ENCODE measurements at places on chromosomes 12 and 14.

- DNase-seq = no peak
Measured at GRCh38 chr14:75913183-75913582, 68.6 kb downstream of the TGFB3 start.

GRCh38 chr14:64954491-64955240, 12.1 kb upstream of the GPX2 start:
- DNase-seq = no peak

DNA sequence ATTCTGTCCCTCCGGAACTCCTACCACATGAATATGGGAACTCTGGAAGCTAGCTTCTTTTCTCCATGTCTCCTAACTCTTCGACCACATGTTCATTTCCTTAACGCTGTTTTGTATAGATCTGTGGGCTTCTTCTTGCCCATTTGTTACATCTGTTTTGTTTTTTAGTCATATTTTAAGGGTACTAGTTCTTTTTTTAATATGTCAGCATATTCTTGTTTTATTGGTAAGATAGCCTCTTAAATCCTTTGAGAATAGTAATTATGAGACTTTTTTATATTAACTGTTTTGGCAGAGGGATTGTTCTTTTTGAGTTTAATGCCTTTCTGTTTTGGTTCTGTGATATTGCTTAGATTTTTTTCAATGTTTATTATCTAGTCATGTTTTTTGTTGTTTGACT, 70.5 kb downstream of the VRK1 start:
- no peak for DNase-seq

GRCh38 chr12:94725375-94726168, 75.2 kb upstream of the TMCC3 start:
- no peak for DNase-seq

DNA sequence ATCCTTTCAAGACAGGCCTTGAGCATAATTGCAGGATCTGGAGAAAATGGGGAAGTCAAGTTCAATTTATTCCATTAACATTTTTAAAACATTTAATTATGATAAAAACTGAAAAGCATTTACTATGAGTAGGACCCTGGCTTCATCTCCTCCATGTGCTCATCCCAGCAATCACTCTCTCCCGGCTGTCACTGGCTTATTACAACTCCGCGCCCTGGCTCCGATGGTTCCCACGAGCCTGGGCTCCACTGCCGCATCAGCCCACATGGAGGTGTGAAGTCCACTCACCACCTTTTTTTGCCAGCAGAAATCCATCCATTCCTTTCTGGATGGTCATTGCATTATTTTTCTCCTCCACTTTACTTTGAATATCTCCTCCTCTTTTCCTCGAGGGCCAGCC, 194.4 kb downstream of the EMP1 start:
- DNase-seq = no peak

- no peak for DNase-seq
Measured at GRCh38 chr14:32947792-32948191, 9.1 kb downstream of the NPAS3 start.

DNA sequence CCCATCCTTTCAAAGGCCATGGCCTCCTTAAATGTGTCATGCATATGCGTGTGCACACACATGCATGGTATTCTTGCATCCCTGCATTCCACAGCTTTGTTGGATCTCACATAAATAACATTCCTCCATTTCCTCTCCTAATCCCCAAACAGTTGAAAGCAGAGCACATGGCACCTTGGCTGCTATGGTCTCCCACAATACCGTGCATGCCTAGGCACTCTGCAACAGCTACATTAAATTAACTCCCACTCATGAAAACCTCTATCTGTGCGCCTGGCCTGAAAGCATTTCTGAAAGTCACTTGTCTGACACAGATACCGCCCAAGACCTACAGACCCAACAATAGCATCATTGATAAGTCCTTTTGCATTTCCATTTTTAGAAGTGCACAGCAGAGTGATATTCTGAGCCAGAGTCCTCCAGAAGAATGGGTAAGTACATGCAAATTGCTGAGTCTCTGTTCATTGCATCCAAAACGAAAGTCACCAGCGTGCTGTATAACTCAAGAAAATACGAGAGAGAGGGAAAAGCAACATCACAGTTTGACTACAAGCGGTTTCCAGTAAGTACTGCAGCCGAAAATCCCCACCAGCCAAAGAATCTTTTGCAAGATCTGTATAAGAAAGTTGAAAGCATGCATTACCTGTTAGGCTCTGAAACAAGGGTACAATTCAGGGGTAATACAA, 436 bp downstream of the ASB2 start:
- no peak for DNase-seq

GRCh38 chr12:51401020-51401419, 9.8 kb upstream of the GALNT6 start:
- DNase-seq = no peak

DNA sequence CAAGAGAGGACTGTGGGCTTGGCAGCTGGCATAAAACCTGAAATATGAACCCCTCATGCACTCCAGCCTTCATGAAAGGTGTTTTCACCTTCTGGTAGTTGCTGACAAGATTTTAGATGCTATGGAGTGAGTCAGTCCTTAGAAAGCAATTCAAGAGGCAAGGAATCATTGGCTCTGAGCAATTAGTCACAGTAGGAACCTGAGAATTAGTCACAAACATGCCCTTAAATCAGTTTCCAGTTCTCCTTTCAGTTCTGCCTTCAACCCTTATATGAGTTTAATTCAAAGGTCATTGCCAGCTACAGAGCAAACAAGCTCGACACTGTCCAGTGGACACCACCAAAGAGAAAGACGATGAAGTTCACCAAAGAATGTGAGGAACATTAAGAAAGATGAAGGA, 472.3 kb downstream of the GLT1D1 start:
- no peak for DNase-seq

GRCh38 chr14:52706724-52707706, at the start of gene PSMC6:
TSS of gene PSMC6 (plus strand) at chr14:52707200. CDS start at chr14:52707220, 20 bp downstream.
- DNase-seq = peak; percentile 58

GRCh38 chr12:131217024-131217586, 263.4 kb downstream of the ADGRD1 start:
- DNase-seq = no peak

- no peak for DNase-seq
Measured at GRCh38 chr12:9646794-9647781, 22.4 kb upstream of the CLEC2D start.

DNA sequence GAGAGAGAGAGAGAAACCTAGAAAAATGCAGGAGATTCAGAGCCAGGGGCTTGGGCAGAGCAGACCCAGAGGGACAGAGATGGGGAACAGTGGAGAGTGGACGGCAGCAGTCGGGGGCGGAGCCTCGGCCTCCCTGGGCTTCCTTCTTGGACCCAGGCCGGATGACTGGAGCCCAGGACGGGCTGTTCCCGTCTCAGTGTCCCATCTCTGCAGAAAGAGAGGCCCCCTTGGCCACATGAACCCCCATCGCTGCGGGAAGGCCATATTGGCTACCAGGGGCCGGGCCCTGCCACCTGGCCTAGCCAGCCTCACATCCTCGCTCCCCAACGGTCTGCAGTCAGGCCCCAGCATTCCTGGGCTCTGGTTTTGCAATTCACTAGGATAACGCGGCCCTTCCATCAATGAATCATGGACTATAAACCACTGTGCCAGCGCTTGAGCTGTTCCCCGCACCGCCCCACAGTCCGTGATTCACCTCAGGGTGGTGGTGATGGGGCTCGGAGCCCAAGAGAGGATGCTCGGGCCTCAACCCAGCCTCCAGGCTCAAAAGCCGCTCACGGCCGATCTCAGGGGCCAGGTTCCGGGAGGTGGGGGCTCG, 116.5 kb downstream of the RFLNA start:
- peak; percentile 92 for DNase-seq

- peak; percentile 37 for DNase-seq
Measured at GRCh38 chr12:66662729-66663128, 16.1 kb downstream of the GRIP1 start.

- DNase-seq = no peak
Measured at GRCh38 chr14:69860221-69860620, 19.0 kb upstream of the SMOC1 start.

GRCh38 chr12:85956081-85956480, 82.0 kb downstream of the NTS start:
- DNase-seq = no peak

GRCh38 chr14:32366986-32367385, 37.9 kb downstream of the AKAP6 start:
- peak; percentile 90 for DNase-seq

DNA sequence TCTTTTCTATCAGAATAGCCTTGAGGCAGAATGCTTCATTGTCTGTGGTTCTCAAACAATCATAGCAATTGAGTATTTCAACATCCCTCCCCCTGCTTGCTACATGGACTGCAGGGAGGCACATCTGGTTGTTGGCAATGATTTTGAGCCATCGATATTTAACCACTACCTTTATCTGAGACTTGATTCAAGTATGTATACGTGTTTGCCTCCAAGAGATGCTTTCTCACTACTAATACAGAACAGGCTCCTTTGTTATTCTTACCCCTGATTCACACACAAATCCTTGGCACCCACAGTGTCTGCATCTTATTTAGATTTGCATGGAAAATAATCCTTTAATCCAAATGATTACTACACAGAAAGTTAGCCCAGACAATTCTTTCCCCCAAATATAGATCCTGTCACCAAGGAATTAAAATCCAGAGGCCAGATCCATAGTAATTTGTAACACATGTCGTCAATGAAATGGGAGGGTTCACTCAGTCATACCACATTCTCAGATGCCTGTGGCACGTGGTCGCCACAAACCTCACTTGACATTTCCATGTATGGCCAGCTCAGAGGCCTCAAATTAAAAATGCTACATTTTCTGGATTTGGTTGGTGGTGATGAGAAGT, 199.3 kb downstream of the ITPR2 start:
- DNase-seq = peak; percentile 69

DNA sequence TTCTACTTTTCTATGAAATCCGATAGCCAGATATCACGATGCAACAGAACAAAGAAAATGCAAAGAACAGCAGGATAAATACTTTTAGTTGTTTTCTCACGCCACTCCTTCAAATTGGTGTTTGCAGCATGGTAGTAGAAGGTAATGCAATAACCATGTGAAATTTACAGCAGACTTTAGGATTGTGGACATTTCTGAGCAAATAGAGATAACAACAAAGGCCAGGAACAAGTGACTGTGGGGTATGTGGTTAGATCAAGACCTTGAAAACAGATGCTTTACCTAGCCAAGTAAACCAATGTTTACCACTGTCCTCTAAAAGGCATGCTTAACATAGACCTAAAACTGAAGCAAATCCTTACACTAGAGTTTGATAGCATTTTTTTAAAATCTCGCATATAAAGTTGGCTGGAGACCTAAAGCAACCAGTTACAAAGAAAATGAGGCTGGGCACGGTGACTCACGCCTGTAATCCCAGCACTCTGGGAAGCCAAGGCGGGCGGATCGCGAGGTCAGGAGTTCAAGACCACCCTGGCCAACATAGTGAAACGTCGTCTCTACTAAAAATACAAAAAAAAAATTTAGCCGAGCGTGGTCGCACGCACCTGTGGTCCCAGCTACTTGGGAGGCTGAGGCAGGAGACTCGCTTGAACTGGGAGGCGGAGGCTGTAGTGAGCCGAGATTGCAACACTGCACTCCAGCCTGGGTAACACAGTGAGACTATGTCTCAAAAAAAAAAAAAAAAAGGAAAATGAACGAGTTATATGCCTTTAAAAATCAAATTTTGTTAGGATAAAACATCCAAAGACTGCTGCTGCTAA, 123.2 kb upstream of the FOXN3 start:
- DNase-seq = no peak

GRCh38 chr12:115491511-115492250, 785.8 kb downstream of the MED13L start:
- no peak for DNase-seq

- peak; percentile 66 for DNase-seq
Measured at GRCh38 chr12:11814374-11814773, 164.9 kb downstream of the ETV6 start.

DNA sequence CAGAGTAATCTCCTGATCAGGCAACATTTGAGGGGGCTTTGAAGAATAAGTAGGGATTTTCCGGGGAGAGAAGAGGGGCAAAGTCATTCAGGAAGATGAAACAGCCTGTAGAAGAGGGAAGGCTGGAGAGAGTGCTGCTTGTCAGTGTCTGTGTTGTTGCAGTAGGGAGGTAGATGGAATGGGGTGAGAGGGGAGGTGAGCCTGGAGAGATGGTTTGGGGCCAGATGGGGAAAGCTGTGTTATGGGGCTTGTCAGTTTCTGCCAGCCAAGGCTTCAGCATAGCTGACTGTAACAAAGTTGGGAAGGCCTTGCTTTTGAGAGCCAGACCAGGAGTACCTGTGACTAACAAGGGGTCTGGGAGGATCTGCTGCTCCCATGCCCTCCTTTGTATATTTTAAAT, 18.0 kb downstream of the BICD1 start:
- DNase-seq = no peak

- DNase-seq = no peak
Measured at GRCh38 chr12:112616469-112617152, 174.9 kb upstream of the RPH3A start.

DNA sequence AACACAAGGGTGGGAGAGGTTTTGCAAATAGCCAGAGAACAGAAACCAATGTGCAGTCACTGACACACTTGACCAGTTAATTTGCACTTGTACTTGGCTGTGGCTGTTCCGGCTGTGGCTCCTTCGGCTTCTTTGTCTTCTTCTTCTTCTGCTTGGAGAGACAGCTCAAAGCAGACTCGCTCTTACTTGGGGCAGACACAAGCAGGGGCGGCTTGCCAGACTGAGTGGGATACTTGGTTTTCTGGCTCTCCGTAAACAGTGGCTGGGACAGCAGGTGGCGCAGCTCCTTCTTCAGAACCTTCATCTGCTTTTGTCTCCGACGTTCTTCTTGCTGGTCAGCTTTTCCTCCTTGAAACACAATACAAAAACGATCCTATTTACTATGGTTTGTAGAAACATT, 25.0 kb downstream of the OTUB2 start:
- no peak for DNase-seq

DNA sequence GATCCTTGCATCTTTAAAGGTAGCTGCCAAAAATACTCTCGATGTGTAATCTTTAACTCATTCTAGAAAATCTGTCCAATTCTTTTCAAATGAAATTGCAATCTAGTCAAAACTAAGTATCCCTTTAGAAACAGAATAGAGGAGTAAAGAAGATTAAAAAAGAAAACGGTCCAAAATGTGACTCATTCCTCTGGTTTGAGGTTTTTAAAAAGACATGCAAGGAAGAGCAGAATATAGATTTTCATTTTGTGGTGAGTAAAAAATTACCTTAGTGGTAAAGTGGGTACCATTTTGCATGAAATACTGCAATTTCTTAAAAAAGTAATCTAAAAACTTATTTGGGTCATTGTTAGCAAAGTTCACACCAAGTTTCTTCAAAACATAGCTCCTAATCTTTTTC, 108.4 kb downstream of the BRMS1L start:
- no peak for DNase-seq

Measured in skeletal muscle cell (primary cell).